ENCODE measurements at places on chromosomes 1 and 21.

- no peak for DNase-seq
Measured at GRCh38 chr1:17365293-17365692, 6.7 kb upstream of the PADI6 start.

GRCh38 chr21:37467082-37467481 lies 100.5 kb downstream of the DYRK1A start:
- DNase-seq: no peak

DNA sequence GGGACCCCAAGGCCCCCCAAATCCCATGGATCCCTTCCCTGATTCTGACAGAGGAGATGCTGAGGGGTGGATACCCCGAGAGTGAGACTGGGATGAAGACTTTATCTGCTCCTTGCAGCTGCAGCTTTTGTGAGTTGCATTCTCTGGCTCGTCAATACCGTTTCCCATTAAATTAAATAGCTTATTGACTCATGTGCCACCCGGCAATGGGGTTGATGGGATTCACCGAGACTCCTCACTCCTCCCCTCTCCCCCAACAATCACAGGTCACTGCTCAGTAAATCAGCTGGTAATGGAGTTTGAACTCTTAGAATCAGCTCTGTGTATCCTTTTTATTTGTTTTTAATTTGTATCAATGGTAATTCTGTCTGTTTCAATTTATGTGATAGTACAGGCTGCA lies 337.5 kb upstream of the PLXNA2 start:
- DNase-seq: no peak

DNA sequence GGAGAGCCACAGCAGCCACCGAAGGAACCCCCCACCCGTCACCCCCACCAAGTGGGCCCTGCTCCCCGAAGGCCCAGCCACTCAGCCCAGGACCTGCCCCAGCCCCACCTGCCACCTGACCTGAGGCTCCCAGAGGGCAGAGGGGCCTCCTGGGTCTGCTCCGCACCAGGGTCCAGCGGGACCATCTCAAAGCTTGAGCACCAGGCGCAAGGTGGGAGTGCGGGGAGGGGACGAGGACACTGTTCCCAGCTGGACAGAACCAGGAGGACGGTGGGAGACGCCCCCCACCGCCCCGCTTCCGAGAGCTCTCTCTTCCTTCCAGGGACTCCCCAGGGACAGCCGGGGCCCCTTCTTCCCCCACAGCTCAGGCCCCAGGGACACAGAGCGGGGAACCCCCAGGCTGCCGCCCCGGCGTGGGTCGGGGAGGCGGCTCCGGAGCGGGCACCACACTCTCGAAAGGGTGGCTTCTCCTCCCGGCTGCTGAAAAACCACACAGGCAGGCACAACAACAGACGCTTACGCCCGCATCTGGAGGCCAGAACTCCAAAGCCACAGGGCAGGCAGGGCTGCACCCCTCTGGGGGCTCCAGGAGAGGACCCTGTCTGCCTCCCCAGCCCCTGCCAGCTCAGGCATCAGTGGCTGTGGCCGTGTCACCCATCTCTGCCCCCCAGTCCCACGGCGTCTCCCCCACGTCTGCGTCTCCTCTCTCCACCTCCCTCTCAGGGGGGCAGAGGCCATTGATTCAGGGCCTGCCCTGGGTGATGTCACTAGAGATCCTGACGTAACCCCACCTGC lies 1.9 kb upstream of the TTLL10 start:
- no peak for DNase-seq

DNA sequence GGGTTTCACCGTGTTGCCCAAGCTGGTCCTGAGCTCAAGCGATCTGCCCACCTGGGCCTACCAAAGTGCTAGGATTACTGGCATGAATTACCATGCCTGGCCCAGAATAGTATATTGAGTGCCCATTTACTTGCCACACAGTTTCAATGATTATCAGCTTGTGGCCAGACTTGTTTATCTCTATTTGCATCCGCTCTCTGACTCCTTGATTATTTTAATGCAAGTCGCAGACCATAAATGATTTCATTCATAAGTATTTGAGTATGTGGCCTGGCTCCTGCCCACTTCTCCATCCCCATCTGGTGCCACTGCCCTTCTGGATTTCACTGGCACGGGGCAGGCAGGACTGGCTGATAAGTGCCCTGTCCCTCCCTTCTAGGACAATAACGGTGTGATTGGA lies 18.2 kb upstream of the TRNAU1AP start:
- no peak for DNase-seq

- DNase-seq: peak; percentile 50
Measured at GRCh38 chr1:218164930-218165700, 120.0 kb upstream of the RRP15 start.

DNA sequence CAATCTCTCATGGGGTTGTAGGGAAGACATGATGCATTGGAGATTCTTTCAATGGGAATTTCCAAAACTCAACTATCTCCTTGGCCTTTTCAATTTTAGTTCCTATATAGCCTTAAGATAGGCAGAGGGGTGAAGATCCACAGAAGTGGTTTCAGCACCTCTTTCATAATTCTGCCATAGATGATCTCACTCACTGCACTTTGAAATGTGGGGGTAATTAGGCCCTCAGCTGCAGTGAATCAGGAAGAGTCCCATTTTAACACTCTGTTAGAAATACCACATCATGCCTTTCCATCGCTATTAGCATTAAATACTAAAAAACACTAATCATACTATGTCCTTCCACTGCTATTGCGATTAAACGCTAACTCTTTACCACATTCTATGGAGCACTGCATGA lies 25.1 kb upstream of the EEIG2 start:
- DNase-seq: no peak

GRCh38 chr1:101122452-101123166 lies 97.0 kb upstream of the DPH5 start:
- no peak for DNase-seq

GRCh38 chr1:78240755-78241154 lies 195.0 kb downstream of the GIPC2 start:
- DNase-seq: no peak

GRCh38 chr1:226934483-226935237 lies 5.4 kb upstream of the COQ8A start:
- DNase-seq: no peak

- DNase-seq: peak; percentile 18
Measured at GRCh38 chr1:193115629-193116227, 6.1 kb upstream of the CDC73 start.

DNA sequence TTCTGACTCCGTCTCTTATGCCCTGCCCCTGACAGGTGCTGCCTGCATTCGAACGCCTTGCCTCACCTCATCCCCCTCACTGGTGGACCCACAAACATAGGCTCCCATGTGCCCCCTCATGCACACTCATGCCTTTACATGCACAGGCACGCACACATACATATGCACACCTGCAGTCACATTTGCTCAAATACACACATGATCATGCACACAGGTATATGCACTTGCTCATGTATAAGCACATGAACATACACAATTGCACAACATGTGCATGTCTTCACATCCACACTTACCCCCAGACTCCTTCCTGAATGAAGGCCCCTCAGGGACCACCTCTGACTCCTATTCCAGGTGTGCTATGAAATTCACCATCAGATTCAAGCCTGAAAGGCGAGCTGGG lies 506.9 kb downstream of the PTPRU start:
- no peak for DNase-seq

GRCh38 chr1:209354840-209355165 lies 228.7 kb upstream of the CAMK1G start:
- no peak for DNase-seq

- DNase-seq: peak; percentile 37
Measured at GRCh38 chr1:37890378-37891014, 31.1 kb upstream of the MTF1 start.

GRCh38 chr1:174273776-174274175 lies 114.5 kb downstream of the RABGAP1L start:
- no peak for DNase-seq

GRCh38 chr1:111704776-111705175 lies 34.4 kb downstream of the INKA2 start:
- no peak for DNase-seq

- DNase-seq: no peak
Measured at GRCh38 chr1:9410737-9411297, 118.1 kb downstream of the SPSB1 start.

DNA sequence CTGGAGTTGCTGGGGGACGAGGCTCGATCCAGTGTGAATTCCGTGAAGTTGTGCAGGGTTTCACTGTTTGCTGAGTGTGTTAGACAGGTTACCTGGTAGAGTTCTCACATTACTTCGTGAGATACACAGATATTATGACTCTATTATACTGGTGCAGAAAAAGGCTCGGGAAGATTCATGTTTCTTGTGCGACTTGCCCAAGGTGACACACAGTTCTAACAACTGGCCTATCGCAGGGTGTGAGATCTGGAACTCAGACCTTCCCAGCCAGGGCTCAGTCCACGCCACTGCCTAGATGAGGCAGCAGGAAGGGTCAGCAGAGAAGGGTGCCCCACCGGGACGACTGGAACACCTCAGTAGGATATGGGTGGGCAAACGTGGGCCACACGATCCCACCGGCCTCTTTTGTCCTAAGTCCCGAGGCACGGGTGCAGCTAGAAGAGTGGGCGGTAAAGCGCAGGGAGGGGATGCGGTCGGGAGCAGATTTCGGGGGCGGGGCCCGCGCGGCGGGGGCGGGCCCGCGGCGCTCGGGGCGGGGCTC lies 296 bp upstream of the RNPEP start:
- peak; percentile 91 for DNase-seq

- DNase-seq: no peak
Measured at GRCh38 chr1:33099290-33100118, 18.6 kb downstream of the AZIN2 start.

- DNase-seq: no peak
Measured at GRCh38 chr21:38993561-38993960, 187.8 kb downstream of the ETS2 start.

DNA sequence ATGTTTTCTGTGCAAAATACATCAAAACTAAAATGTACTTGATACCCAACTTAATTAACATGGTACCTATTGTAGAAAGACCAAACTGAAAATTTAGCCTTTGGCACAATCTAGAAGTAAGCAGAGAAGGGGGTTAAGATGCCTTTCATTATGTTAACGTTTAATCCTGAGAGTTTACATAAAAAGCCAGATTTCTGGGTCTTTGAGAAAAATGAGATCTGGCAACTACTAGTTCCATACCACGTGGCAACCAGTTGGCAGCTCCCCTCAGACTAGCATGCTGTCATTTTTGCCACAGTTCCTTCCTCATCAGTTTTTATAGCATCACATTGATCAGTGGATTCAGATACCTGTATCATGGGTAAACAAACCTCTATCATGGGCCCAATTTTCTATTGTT lies 1.5 kb downstream of the RO60 start:
- peak; percentile 21 for DNase-seq

DNA sequence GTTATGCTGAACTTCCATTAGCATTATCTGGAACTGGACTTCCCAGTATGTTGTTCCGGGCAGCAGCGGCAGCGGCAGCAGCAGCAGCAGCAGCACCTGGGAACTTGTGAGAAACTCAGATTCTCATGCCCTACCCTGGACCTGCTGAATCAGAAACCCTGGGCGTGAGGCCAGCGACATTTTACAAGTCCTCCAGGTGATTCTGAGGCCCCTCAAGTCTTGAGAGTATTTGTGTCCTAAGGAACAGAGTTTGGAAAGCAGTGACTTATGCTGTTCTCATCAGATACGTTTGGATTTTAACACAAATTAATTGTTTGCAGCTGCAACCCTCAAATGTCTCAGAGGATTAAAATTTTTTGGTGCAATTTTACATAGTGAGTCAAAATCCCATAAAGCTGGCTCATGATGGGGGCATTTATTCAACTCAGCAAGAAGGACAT lies 157.2 kb upstream of the KAZN start:
- DNase-seq: no peak

DNA sequence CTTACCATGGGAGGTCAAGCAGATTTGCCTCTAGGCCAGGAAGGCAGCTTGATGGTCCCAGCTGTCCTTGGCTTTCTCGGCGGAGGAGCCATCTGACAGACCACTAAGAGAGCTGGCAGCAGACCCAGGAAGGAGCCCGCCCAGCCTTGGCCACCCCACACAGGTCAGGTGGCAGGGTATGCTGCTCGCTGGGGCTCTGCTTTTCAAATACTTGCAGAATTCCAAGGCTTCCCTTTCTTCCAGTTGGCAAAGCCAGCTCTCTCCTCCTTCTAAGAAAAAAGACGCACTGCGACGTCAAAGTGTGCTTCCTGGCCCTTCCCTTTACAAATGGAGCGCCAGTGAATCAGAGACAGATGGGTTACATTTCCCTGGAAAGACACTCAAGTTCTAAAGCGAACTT lies 229.4 kb downstream of the CACNA1E start:
- DNase-seq: no peak

DNA sequence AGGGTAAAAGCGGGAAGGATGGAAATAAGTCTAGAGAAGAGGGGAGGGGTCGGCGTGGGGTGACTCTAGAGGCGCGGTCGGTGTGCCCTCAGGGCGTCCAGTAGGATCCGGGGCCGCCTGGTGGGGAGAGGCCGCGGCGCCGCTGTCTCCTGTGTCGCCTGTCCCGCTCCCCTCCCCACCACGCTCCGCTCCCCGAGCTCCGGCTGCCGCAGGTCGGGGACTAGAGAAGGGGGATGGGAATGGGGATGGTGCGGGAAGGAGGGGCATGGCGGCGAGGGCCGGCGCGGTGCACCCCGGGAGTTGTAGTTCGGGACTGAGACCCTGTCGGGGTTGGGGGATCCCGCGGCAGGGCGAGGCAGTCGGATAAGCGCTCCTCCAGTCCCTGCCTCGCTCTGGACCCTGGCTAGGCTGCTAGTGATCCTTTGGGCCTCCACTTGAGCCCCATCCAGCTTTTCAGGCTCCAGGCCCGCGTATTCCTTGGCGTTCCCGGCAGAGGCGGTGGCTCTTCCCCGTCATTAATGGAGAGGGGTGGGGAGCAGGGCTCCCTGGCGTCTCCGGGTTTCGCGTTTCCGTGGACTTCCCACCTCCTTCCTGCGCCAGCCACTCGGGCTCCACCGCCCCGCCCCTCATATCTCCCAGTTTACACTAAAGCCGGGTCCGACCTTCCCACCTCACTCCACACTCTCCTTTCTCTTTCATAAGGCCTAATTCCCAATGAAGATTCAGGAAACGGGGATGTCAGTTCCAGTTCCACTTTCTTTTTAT lies at the start of gene ENTREP3:
Gene ENTREP3 (minus strand): TSS at position 241 of the 765 bp plus-strand sequence. CDS start 606 bp downstream, outside the sequence.
- DNase-seq: peak; percentile 92

GRCh38 chr1:61387829-61388228 lies 305.5 kb downstream of the NFIA start:
- no peak for DNase-seq

GRCh38 chr1:233094691-233095090 lies 144.3 kb downstream of the NTPCR start:
- no peak for DNase-seq

DNA sequence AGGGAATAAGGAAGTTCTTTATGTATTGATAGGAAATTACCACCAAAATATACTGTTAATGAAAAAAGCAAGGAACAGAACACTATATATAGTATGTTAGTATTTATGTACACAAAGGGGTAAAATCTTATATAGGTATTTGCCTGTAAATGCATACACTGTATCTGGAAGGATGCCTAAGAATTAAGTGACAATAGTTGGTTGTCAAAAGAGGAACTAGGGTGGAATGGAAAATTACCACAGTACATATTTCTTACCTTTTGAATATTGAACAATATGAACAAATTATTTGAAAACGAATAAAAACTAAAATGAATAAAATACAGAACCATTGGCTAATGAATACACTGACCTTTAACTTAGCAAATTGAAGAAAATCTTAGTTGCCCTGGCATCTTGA lies 13.6 kb downstream of the ARPC5 start:
- no peak for DNase-seq

GRCh38 chr21:25646474-25646873 lies 7.4 kb downstream of the JAM2 start:
- DNase-seq: no peak

- no peak for DNase-seq
Measured at GRCh38 chr21:30164796-30165195, 1.8 kb downstream of the CLDN17 start.

GRCh38 chr1:25185409-25186160 lies 46.7 kb downstream of the SYF2 start:
- no peak for DNase-seq

- no peak for DNase-seq
Measured at GRCh38 chr21:44522753-44523204, 17.2 kb downstream of the KRTAP10-1 start.

All from HEK293T (cell line).